Activated naive CD4-positive, alpha-beta T cell (primary cell): ENCODE measurements at places on chromosomes 7 and 10.

DNA sequence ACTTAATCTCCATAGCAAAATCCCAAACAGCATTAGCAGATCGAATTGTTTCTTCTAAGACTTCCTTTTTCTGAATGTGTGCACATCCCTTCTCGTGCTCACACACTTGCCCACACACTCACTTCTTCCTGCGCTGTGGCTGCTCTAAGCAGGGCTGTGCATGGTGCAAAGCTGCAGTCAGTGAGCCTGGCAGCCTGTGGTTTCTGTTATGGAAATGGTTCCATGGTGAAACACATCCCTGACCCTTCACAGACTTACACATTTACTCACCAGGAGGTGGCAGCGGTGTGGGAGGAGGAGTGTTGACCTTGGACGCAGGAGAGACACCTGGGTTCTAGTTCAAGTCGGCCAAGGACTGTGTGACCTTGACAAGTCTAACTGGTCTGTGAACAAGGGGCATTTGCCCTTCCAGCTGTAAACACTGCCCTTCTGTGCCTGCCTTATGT is 24.9 kb downstream of the MTURN start:
- DNase-seq: no peak

DNA sequence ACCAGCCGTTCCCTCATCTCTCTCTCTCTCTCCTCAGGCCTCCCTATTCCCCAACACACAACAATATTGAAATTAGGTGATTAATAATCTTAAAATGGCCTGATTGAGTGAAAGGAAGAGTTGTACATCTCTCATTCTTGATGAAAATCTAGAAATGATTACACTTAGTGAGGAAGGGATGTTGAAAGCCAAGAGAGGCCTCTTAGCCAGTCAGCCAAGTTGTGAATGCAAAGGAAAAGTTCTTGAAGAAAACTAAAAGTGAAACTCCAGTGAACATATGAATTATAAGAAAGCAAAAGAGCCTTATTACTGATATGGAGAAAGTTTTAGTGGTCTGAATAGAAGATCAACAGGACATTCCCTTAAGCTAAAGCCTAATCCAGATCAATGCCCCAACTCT is 695.1 kb downstream of the GRID1 start:
- DNase-seq: no peak

- DNase-seq: no peak
These were observed 149.0 kb downstream of the TNS3 start for GRCh38 chr7:47432671-47433563.

- no peak for DNase-seq
These were observed 16.7 kb upstream of the SUN1 start for GRCh38 chr7:815284-816216.

- DNase-seq: no peak
These were observed 34.5 kb upstream of the CYP26C1 start for GRCh38 chr10:93026072-93026471.

- DNase-seq: no peak
These were observed 21.8 kb downstream of the AKR1E2 start for GRCh38 chr10:4847561-4848355.

DNA sequence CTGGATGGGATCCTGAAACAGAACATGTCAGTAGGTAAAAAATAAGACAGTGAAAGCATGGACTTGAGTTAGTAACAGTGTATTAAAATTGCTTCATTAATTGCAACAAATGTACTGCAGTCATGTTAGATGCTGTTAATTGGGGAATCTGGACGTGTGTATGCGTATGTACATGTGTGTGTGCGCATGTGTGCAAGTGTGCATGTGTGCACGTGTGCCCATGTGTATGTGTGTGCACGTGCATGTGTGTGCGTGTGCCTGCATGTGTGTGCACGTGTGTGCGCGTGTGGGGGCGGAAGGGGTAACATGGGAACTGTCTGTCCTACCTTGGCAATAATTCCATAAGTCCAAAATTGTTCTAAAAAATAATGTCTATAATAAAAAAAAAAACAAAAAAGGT is 67.3 kb downstream of the SMURF1 start:
- no peak for DNase-seq

- DNase-seq: no peak
These were observed 810.7 kb downstream of the PHTF2 start for GRCh38 chr7:78609281-78609680.

GRCh38 chr7:111140091-111140865 is 49.4 kb downstream of the LRRN3 start:
- DNase-seq: no peak

DNA sequence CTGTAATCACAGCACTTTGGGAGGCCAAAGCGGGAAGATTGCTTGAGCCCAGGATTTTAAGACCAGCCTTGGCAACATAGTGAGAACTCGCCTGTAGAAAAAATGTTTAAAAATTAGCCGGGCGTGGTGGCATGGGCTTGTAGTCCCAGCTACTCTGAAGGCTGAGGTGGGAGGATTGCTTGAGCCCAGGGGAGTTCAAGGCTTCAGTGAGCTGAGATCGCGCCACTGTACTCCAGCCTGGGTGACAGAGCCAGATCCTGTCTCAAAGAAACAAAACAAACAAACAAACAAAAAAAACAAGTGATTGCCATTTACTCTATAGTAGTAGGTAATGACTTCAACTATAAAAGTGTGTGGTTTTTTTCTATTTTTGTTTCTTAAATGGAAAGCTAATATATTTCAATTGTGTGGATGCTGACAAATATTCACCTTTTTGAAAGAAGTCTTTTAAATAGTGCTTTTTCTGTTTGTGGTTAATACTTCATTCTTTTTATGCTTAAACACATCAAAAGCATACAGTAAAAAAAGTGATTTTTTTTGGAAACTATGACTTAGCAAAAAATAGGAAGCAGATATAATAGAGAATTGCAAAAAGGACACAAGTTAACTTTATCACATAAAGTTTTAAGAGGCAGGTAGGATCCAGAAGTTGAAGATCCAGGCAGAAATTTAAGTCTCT is 48.4 kb downstream of the ZNF277 start:
- no peak for DNase-seq

- DNase-seq: no peak
These were observed 612.8 kb downstream of the IPMK start for GRCh38 chr10:57654856-57655255.

GRCh38 chr10:12225444-12225843 is 29.5 kb downstream of the CDC123 start:
- no peak for DNase-seq

DNA sequence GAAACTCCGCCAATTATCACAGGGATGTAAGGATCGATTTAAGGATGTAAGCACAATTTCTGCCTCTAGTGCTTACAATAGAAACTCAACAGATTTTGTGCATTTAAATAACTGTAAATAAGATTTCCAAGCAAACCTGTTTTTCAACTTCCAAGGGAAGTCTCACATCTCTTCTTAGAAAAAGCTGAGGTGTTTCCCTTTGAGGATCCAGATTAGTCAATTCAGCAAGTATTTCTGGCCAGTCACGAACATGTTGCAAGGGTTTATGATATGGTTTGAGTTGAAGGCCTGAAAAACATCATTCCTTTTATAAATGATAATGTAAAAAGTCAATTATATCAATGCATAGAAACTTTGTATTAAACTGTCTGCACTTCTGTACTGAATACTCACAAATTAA is 23.9 kb downstream of the KRIT1 start:
- DNase-seq: no peak

- no peak for DNase-seq
These were observed 31.6 kb downstream of the ELMO1 start for GRCh38 chr7:37417107-37417474.

DNA sequence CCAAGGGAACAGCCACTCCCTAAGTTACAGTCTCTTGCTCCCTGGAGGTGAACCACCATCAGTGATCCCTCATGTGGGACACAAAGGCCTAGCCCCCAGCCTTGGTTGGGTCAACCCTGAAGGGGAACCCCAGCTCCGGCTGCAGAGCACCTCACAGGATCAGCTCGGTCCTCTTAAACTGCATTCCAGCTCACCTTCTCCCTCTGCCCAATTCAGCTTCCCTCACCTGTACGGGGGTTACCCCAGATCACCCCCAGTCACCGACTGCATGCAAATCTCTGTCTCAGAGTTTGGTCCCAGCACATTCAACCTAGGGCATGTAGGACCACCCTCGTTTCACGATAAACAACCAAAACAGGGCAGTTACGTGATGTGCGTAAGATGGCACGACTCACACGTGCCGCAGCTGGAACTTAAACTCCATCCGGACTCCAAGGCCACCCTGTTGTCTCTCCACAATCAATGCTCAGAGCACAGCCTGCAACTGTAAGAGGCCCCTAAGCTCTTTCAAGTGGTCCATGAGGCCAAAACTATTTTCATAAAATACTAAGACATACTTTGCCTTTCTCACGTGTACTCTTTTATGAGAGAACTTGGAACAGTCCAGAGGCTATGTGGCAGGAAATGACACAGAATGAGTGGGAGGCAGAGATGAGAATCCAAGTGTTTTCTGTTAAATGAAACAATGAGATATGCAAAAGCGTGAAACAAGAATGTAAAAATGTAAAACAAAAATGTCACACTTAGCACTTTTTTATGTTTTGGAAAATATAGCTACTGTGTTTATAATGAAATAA is 285.2 kb downstream of the PTPRN2 start:
- no peak for DNase-seq

- no peak for DNase-seq
These were observed 54.3 kb upstream of the ECHDC3 start for GRCh38 chr10:11687779-11688447.
